Fibroblast of skin of left biceps (primary cell): ENCODE measurements at places on chromosomes 5 and 9.

DNA sequence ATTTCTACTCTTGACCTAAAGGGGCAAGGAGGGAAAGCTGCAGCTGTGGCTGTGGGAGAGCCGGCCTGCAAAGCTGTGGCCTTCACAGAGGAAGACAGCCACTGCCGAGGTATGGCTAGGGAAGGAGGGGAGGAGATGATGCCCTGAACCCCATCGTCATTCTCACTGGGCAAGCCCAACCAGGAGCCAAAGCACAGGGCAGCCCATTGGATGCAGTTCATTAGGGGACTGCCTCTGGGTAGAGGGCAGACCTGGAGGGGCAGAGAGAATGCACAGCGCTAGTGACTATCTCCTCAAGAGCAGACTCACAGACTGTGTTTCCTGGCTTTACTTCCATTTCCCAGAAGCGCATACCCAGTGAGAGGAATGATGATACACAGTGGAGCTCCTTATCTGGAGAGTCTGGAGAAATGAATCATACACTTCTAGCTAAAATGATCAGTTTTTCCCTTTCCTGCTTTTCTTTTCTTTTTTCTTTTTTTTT lies 47.2 kb upstream of the TTC23L start:
- peak; percentile 12 for DNase-seq

DNA sequence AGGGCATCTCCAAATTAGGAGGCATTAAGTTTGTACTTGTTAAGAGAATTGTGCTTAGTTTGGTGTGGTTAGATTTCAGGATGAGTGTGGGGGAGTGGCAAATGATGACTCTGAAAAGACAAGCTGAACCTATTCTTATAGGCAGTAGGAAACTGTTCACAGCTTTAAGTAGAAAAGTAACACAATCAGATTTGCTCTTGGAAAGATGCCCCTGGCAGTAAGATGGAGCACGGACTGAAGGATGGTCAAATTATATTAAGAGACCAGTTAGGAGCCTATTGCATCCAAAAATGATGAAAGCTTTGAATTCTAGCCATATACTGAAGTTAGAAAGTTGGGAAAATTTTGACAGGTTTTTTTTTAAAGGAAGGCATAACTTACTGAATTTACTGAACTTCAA lies 254.2 kb upstream of the MEF2C start:
- no peak for DNase-seq

DNA sequence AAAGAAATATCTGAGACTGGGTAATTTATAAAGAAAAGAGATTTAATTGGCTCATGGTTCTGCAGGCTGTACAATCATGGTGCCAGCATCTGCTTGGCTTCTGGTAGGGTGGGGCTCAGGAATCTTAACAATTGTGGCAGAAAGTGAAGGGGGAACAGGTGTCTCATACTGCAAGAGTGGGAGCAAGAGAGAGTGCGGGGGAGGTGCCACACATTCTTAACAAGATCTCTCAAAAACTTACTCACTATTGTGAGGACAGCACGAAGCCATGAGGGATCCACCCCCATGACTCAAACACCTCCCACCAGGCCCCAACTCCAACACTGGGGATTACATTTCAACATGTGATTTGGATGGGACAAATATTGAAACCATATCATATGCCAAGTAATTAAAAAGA lies 70.1 kb upstream of the PANK3 start:
- DNase-seq: no peak

DNA sequence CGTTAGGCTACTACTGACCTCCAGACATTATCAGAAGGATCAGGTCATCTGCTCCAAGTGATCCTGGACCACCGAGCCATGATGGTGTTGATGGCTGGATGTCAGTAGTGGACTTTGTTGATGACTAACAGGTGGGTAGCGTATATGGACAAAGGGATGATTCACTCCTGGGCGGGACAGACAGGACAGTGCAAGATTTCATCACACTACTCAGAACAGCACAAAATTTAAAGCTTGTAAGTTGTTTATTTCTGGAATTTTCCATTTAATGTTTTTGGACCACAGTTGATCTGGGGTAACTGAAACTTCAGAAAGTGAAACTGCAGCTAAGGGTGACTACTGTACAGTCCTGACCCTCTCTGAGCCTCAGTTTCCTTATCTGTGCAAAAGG lies 12.7 kb downstream of the PDGFRB start:
- no peak for DNase-seq

GRCh38 chr9:14812806-14813205 lies 90.3 kb upstream of the CER1 start:
- no peak for DNase-seq

- DNase-seq: no peak
Measured at GRCh38 chr5:133662578-133662977, 50.2 kb upstream of the FSTL4 start.

GRCh38 chr5:159605585-159605984 lies 275.3 kb upstream of the IL12B start:
- DNase-seq: no peak

GRCh38 chr5:41869151-41869723 lies 988 bp downstream of the OXCT1 start:
- DNase-seq: no peak

DNA sequence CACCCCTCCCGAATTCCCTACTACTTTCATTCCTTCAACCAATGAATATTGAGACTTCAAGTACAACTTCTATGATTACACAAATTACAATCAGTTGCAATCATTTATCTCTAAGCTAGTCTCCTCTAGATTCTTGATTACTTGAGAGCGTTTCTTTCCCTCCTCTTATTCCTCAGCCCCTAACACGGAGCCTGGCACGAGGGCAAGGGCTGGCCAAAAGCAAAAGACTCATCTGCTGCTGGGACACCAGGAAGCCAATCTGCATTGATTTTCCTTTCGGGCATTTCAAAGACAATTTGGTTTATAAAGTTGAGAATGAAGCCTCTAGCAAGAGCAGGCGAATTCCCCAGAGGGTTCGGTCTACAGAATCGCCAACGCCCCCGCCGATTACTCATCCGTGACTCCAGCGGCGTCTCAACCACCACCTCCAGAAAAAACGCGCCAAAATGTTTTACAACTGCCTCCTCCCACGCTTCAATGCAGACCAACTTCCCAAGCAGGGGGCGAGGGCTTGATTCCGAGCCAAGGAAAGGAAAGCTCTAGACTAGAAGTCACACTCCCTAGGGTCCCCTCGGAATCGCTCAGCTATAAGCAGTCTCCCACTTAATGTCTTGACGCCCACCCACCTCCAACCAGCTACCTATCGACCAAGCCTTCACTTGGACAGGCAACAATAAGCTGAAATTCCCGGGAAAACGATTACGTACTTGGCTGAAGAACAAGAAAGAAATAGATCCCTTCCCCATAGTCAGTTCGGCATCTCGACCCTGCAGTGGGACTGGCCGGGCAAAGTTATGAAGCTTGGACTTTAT lies 1.5 kb downstream of the PCSK1 start:
- DNase-seq: no peak

- peak; percentile 97 for DNase-seq
Measured at GRCh38 chr5:151699071-151699901, 12.6 kb upstream of the SPARC start.

DNA sequence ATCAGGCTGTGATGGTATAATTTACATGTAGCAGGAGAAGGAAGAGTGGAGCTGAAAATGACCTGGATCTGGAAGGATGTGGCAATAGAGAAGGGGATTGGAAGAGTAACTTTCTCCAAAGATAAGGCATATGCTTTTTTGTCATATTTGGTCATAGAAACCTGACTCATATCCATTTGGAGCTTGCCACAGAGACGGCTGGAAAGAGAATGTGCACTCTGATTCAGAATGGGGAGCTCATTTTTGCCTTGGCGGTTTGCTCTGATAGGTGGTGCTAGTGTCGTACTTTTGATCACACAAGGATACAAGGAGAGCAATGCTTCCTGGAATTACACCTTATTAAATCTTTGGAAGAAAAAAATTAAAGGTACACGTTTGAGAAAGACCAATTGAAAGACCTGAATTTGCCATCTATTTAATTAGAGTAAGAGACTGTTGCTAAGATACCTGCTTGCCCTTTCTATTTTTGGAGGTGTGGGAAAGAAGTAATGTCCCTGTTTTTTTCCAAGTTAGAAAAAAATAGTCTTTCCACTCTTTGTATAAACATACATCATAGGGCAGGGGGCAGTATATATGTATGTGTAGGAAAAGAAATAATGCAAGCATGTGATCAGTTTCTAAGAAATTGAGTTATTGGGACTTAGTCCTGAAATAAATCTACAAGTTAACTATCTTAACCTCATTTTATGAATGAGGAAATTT lies 5.4 kb downstream of the LSM11 start:
- peak; percentile 62 for DNase-seq

- no peak for DNase-seq
Measured at GRCh38 chr5:3382151-3382550, 213.5 kb upstream of the IRX1 start.

DNA sequence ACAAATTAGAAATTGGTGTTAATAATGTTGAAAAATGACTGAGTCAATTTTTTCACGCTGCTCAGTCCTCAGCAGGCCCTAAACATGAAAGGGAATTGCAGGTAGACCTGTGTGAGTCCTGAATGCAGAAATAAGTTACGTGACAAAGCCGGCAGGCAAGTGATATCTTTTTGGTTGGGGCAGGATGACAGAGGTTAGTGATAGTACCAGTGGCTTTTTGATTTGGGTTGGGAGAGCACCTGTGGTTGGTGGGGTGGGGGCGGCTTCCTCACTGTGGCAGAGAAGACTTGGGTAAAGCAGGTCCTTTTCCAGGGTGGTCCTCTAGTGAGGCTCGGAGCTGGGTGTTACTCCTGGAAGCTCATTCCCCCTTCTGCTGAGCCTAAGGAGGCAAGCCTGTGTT lies 164.7 kb downstream of the TMEM167A start:
- DNase-seq: no peak

DNA sequence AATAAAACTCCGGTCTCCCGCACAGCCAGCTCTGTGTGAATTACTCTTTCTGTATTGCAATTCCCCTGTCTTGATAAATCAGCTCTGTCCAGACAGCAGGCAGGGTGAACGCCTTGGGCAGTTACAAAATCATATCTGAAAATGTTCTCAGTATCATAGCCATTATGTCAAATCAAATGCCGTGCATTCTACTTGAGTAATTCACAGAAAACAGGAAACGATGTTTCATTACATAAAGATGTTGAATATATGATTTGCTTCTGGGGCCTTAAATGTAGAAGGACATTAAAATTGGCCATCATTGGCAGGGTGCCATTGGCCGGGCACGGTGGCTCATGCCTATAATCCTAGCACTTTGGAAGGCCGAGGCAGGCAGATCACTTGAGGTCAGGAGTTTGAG lies 8.5 kb downstream of the POLR3G start:
- no peak for DNase-seq

GRCh38 chr5:136724161-136724560 lies 358.8 kb upstream of the TRPC7 start:
- no peak for DNase-seq

DNA sequence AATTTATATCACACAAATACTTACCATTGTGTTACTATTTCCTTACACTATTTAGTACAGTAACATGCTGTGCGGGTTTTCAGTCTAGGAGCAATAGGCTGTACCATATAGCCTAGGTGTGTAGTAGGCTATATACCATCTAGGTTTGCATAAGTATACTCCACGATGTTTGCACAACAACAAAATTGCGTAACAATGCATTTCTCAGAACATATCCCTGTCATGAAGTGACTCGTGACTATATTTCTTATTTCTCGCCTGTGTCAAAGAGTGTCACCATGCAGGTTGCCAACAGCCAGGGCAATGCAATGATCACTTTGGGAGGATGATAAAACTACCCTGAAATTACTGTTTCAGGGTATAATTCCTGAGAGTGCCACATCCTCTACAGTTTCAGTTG lies 65.6 kb upstream of the CD180 start:
- DNase-seq: no peak

DNA sequence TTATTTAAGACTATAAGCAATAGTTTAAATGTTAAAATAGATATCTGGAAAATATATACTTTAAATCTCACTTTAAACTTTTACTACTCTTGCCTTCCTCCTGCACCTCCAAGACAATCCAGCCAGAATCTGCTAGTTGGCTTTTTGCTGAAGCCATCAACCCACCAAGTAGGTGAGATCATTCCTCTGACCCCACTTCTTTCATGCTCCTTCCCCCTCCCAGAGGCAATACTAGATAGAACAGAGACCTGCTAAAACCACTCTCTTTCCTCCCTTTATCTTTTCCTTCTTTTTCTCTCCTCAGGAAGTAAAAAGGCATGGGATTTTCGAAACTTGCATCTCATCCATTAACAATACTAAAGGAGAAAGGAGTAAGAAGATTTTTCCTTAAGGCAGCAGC lies 30.1 kb upstream of the CAMK4 start:
- no peak for DNase-seq

DNA sequence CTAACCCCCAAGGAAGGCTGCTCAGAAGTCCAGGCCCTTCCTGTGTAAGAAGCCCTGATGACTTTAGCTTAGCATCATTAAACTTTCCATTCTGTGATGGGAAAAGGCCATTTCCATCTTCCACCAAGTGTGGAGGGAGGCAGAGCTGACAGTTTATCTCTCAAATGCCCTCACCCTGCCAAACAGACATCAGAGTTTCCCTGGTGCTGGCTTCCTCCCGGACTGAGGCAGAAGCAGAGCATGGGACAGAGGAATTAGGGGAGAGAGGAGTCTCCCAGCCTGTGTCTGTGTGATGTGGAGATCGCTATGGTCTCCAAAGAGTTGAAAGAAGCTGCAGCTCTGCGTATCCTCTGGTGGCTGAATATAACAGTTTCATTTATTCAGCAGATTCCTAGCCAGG lies 57.4 kb upstream of the CTNNA1 start:
- DNase-seq: no peak

- no peak for DNase-seq
Measured at GRCh38 chr9:18189871-18190670, 283.9 kb upstream of the ADAMTSL1 start.

- DNase-seq: no peak
Measured at GRCh38 chr5:161863811-161864210, 15.9 kb downstream of the GABRA1 start.

DNA sequence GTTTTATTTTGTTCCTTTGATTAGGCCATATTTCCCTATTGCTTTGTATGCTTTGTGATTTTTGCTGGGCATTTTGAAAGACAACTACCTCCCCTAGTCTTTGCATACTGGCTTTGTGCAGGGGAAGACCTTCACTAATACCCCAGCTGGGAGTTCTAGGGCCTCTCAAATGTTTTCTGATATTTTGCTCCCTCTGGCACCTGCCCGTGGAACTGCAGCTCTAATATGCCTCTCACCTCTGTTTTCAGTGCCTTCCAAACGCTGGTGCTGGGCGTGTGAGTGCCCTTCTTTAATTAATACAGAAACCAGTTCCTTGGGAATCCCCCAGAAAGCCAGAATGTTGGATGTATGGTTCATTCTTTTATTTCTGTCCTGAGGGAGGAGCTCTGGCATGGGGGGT lies 204.5 kb downstream of the COMMD10 start:
- DNase-seq: no peak

DNA sequence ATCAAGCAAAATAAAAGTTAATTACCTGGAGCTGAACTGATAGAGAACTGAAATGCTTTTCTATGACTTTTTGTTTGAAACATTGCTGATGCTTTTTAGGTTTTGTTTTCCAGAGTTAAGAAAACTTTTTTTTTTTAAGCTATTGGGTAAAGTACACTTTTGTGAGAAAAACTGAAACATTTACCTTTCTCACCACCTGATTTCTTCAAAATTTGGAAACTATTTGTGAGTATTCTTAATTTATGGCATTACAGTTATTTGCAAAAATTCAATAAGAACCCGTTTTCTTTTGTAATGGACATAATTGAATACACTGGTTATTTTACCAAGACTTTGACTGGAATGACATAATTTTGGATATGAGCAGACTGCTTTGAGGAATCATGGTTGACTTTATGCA lies 6.6 kb downstream of the C9orf153 start:
- DNase-seq: no peak
